ENCODE measurements at places on chromosomes 7 and 10. TPM values are rescaled to one million over a fixed set of nuclear protein-coding genes. Genes with fewer than 3 reads are reported as not detected.
A peak's percentile ranks its signal among the peaks of the same experiment; 100 is the strongest.

- H3K27ac ChIP-seq = no peak overlapping the region
- no peak for DNase-seq
- peaks cover 5% of the 10 kb centered on the region for H3K36me3 ChIP-seq
- H3K4me1 ChIP-seq = peaks cover 14% of the 10 kb centered on the region
- H3K27me3 ChIP-seq = no peaks in the 10 kb centered on the region
- no peak overlapping the region for H3K4me3 ChIP-seq
These were observed 46.1 kb downstream of the CCSER2 start for GRCh38 chr10:84374455-84374854.

DNA sequence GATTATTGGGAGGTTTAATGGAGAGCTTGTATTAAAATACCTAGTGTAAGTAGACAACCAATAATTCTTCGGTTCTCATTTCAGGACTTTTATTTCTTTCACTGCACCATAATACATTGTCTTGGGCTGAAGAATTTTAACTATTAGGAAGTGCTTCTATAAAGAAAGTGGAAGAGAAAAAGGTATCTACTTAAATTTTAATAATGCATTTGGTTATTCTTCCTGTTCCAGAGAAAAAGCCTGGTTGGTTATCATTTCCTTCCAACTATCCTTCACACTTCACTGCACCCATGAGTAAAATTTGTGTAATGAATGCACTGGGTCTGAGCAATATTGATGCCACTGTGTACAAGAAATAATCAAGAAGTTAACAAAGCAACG, 629.0 kb upstream of the DPP6 start:
- no peak overlapping the region for H3K4me3 ChIP-seq
- H3K27me3 ChIP-seq = no peaks in the 10 kb centered on the region
- H3K36me3 ChIP-seq = no peaks in the 10 kb centered on the region
- H3K27ac ChIP-seq = no peak overlapping the region

DNA sequence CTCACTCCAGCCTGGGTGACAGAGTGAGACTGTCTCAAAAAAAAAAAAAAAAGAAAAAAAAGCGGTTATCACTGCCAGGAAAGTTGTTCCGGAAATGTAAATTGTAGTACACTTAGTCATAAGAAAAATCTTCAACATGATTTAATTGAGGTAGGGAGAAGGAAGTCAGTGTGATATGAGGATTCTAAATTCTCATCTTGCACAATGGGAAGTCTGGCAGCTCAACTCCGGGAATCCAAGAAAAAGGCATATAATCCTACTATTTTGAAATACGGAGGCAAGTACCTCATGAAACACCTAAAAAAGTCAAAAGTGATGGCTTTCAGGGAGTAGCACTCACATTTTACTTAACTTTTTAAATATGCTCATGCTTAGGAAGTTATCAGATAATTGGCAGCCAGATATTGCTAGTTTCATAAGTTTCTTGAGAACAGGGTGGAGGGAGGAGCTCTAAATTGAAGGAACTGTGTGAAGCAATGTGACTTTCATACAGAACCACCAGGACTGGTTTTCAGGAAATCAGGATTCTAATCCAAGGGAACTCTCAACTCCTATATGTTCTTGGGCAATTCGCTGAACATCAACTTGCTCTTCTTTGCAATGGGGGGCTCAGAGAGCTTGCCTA, 2.7 kb upstream of the C7orf25 start:
- peaks cover 9% of the 10 kb centered on the region for H3K4me1 ChIP-seq
- no peaks in the 10 kb centered on the region for H3K27me3 ChIP-seq
- no peak overlapping the region for H3K4me3 ChIP-seq
- H3K27ac ChIP-seq = no peak overlapping the region
- peaks cover 23% of the 10 kb centered on the region for H3K36me3 ChIP-seq
- no peak for DNase-seq

DNA sequence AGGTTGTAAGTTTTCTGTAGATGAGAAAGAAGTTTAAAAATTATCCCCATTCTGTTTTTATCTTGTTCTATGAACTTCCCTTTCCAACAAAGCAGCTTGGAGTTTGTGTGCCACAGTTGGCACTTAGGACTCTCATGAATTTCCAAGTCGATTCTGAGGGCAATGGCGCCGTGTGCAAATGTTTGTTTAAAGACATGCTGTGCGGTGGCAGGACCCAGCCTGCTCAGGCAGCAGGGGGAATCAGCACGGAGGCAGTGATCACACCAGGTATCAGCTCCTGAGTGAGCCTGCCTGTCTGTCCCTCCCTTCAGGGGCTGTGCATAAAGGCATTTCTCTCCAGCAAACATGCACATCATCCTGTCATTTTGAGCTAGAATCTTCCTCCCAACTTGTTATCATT, 109.8 kb upstream of the WDR11 start:
- peaks cover 11% of the 10 kb centered on the region for H3K4me1 ChIP-seq
- no peak overlapping the region for H3K27ac ChIP-seq
- no peak for DNase-seq
- H3K36me3 ChIP-seq = no peaks in the 10 kb centered on the region
- no peak overlapping the region for H3K4me3 ChIP-seq

VAX1 gene
- total RNA-seq = 0.98 TPM

DNA sequence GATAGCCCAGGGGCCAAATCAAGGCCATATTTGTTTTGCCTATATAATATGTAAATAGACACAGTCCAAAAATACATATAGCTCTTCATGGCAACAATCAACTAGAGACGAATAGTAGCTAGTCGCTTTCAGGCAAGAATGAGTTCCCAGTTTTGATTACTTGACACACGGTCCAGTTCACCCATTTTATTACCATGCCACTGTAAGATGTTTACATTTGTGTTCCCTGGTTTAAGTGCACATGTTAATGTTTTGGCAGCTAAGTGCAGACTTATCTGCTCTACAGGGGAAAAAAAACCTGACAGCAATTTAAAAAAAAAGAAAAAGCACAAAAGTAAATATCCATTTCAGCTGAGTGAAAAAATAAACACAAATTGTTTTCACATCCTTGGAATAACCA, 213.1 kb downstream of the TPK1 start:
- no peaks in the 10 kb centered on the region for H3K27me3 ChIP-seq
- no peak for DNase-seq

DNA sequence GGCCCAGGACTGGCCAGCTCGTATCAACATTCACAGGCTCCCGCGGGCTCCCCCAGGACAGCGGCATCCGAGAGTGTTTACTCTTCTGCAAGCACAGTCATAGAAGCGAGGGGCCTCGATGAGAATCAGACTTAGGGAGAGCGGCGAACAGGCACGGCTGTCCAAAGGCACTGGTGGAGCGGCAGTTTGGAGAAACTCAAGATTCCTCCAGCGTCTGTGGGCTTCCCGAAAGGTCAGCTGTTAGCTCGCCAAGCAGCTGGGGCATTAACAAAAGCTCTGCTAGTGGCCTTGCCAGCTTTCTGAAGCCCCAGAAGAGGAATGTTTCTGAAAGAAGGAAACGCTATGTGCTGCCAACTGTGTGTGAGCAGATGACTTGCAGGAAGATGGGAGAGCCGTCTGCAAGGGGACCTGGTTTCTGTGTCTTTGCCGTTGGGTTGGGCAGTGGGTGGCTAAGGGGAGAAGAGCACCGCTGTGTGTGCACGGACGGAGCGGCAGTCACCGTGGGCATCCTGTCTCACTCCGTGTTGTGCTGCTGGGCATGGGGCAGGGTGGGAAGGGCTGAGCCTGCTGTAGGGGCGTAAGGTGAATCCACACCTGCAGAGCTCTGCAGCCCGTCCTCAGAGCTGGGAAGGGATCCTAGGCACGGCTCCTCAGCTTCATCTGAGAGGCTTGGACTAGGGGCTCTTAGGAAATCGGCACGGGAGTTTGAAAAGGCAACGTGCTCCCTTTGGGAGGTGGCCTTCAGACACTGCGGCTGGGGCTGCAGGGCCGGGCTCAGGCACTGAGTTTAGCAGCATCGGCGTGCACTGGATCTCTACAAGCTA, 42.1 kb downstream of the AMZ1 start:
- DNase-seq = no peak
- H3K4me1 ChIP-seq = peaks cover 6% of the 10 kb centered on the region
- H3K27ac ChIP-seq = no peak overlapping the region
- peaks cover 8% of the 10 kb centered on the region for H3K36me3 ChIP-seq
- H3K4me3 ChIP-seq = no peak overlapping the region
- H3K27me3 ChIP-seq = no peaks in the 10 kb centered on the region

DNA sequence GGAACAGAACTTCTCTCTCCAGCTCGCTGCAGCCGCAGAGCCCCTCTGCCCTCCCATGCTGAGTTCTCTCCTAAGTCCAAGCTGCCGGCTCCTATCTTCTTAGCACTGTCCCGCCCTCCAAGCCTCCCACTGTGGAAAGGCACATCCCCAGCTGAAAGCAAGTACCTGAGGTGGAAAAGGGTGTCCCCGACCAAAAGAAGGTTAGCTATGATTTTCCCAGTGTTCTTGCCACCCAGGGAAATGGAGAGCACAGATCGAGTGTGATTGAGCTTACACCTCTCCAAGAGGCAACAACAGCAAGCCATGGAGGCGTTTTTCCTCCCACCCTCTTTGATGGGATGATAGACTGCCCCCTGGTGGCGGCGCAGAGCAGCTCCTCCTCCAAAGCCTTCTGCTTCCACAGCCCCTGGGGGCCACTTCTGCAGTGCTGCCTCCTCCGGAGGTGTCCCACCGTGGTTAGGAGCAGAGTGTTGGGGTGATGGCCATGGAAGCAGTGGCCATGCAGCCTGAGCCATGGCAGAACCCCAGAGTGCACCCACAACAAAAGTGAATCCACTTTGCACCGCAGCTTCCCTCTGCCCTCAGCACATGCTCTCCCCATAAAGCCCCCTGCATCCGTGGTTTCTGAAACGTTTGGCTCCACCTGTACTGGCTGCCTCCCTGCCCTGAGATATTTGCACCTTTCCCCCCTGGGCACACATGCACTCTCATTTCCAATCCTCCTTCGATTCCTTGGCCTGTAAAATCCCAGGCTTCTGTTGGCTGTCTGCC, 143.1 kb upstream of the STK17A start:
- DNase-seq = peak; percentile 68
- H3K4me1 ChIP-seq = no peaks in the 10 kb centered on the region
- no peak overlapping the region for H3K27ac ChIP-seq
- no peaks in the 10 kb centered on the region for H3K27me3 ChIP-seq

- no peaks in the 10 kb centered on the region for H3K36me3 ChIP-seq
- H3K4me3 ChIP-seq = no peak overlapping the region
- no peak for DNase-seq
- H3K4me1 ChIP-seq = no peaks in the 10 kb centered on the region
These were observed 499.1 kb upstream of the NRP1 start for GRCh38 chr10:33833566-33833965.

CPA2 gene
- total RNA-seq = not detected

C7orf57 gene
- total RNA-seq = not detected

DNA sequence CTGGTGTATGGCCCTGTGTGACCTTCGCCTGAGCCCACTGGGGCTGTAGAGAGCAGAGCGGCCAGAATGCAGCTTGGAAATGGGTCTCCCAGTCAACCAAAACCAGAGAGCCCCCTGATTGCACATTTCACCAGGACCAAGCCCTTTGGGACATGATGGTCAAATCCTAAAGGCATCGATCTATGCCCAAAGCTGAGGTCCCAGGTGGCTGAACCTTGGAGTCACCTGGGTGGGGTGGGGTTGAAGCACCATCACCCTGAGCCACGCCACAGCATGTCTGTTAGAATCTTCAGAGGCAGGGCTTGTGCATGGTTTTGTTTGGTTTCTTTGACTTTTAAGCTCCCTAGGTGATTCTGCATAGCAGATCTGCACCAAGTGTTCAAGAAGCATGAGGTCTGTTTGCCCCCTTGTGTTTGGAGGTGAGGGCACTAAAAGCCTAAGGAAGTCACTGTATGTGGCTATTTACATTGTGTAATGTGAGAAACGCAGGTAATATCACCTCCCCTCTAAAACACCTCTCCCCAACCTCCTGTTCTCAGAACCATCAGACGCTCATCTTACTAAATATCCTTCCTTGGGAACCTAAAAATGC, 9.6 kb downstream of the PKD1L1 start:
- no peaks in the 10 kb centered on the region for H3K36me3 ChIP-seq
- H3K27me3 ChIP-seq = no peaks in the 10 kb centered on the region
- peaks cover 14% of the 10 kb centered on the region for H3K4me1 ChIP-seq
- no peak overlapping the region for H3K27ac ChIP-seq
- peak; percentile 44 for DNase-seq

DNA sequence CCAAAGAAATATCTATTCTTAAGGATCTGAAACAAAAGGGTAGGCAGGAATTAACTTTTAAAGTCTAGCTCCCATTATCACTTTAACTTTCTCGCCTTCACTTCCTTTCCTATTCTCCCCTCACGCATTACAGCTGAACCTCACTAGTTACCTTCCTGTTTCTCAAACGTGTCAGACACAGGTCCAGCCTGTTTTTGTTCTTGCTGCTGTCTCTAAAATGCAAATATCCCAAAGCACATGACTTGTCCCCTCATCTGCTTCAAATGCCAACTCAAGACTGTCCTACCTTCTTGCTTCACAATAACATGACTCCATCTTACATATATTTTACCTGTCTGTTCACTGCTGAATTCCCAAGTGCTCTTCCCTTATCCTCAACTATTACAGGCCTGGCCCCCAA, 17.6 kb downstream of the ZDHHC6 start:
- no peaks in the 10 kb centered on the region for H3K27me3 ChIP-seq
- no peaks in the 10 kb centered on the region for H3K4me1 ChIP-seq
- DNase-seq = no peak
- no peak overlapping the region for H3K27ac ChIP-seq
- H3K4me3 ChIP-seq = no peak overlapping the region
- H3K36me3 ChIP-seq = peaks cover 12% of the 10 kb centered on the region

DNA sequence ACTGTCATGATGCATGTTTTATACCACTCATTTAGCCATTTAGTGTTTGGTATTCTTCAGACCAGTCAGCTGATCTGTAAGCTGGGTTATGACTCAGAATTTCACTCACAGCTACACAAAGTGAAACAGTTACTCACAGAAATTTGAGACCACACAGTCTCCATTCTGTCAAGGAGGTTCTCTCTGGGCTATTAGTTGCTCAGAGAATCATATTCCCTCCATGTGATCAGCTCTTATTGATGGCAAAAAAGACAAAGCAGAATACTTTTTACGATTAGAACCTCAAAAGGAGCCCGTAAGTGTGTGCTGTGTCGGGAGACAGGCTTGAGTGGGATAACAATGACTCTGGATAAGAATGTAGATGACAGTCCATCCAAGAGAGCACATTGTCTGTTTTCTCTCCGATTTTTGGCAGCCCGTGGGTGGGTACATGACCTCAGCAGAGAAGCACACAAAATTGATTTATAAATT, 277.6 kb upstream of the SORCS1 start:
- H3K27ac ChIP-seq = no peak overlapping the region
- no peaks in the 10 kb centered on the region for H3K36me3 ChIP-seq
- H3K4me1 ChIP-seq = peaks cover 3% of the 10 kb centered on the region
- 0 out of 2 replicates have a peak overlapping the region, but pooled peaks have one; percentile 31 for H3K4me3 ChIP-seq
- DNase-seq = peak; percentile 71

- H3K27ac ChIP-seq = no peak overlapping the region
- H3K27me3 ChIP-seq = peaks cover 43% of the 10 kb centered on the region
- H3K4me1 ChIP-seq = no peaks in the 10 kb centered on the region
- DNase-seq = no peak
- no peak overlapping the region for H3K4me3 ChIP-seq
These were observed 336.9 kb upstream of the C7orf33 start for GRCh38 chr7:148253629-148254028.

DNA sequence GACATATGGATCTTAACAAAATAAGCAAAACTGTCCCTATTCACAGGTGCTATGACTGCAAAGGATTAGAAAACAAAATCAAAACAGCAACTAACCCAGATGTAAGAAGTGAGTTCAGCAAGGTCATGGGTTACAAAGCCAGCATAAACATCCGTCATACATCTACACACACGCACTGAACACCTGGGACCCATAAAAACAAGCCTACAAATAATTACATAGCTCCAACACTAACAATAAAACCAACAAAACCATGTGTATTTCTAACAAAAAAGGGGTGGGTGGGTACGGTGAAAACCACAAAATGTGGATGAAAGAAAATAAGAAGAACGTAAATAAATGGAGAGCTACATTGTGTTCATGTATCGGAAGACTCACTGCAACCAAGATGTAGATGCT, 256.8 kb downstream of the ELFN1 start:
- no peaks in the 10 kb centered on the region for H3K27me3 ChIP-seq
- H3K4me3 ChIP-seq = no peak overlapping the region
- no peaks in the 10 kb centered on the region for H3K36me3 ChIP-seq

Data from PC-3 (cell line).